Cortex of kidney (tissue), 1 donor: ENCODE measurements at places on chromosomes 3 and 15.

- no peak for DNase-seq
Measured at GRCh38 chr3:126533506-126533905, 9.6 kb downstream of the CHST13 start.

GRCh38 chr15:35720019-35720418 lies 174.1 kb upstream of the DPH6 start:
- DNase-seq: no peak

GRCh38 chr3:196008387-196008786 lies 73.5 kb downstream of the TFRC start:
- no peak for DNase-seq

DNA sequence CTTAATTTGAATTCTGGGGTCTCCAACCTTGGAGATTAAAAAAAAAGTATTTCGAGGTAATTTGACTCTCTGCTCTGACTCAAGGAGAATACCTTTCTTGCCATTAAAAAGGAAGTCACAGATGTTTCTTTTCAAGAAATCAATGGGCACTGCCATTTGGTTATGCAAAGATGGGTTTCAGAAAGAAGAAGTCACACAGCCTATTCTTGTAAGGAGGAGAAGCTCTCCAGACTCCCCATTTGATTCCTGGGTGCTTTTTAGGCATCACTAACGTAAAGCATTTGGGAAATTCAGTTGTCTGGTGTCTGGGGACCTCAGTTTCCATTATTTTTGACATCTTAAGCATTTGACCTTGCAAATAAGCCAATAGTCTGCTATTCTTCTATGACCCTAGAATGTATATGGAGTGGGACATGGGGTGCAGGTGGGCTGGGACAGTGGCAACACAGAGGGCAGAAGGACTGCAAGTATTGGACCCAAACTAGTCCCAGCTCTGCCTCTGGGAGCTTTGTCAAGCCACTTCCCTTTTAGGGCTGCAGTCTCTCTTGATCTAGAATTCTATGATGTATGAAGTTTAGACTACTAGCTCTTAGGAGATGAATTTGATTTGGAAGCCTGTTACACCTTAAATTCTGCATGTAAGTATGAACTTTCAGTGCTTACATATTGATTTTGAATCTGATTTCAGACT lies 27.8 kb downstream of the IL5RA start:
- no peak for DNase-seq

DNA sequence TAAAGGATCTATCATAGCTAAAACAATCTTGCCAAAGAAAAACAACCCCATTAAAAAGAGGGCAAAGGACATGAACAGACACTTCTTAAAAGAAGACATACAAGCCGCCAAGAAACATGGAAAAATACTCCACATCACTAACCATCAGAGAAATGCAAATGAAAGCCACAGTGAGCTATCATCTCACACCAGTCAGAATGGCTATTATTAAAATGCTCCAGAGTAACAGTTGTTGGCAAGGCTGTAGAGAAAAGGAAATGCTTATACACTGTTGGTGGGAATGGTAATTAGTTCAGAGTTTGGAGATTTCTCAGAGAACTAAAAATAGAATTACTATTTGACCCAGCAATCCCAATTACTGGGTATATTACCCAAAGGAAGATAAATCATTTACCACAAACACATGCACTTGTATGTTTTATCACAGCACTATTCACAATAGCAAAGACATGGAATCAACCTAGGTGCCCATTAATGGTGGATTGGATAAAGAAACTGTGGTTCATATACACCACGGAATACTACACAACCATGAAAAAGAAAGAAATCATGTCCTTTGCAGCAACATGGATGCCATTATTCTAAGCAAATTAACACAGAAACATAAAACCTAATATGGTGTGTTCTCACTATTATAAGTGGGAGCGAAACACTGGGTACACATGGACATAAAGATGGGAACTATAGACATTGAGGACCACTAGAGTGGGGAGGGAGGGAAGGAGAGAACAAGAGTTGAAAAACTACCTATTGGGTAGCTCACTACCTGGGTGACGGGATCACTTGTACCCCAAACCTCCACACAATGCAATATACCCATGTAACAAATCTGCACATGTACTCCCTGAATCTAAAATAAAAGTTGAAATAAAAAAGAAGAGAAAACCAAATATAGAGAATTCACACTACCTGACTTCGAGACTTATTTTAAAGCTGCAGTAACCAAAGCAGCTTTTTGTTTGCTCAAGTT lies 32.6 kb downstream of the ITGA11 start:
- DNase-seq: no peak

GRCh38 chr3:18144571-18144970 lies 280.6 kb downstream of the SATB1 start:
- no peak for DNase-seq

- no peak for DNase-seq
Measured at GRCh38 chr3:193335031-193335430, 43.5 kb downstream of the ATP13A5 start.

GRCh38 chr3:127448161-127448561 lies 142.4 kb downstream of the TPRA1 start:
- DNase-seq: no peak

GRCh38 chr15:90001062-90001682 lies at the start of gene ZNF710:
Gene ZNF710 (plus strand): TSS chr15:90001324. CDS start chr15:90067138, 65,814 bp downstream.
- no peak for DNase-seq

GRCh38 chr15:85897895-85898717 lies 103.4 kb upstream of the KLHL25 start:
- no peak for DNase-seq
